Neural progenitor cell (in vitro differentiated cells): ENCODE measurements at places on chromosomes 7 and 10.

GRCh38 chr10:76197293-76197692, 765.9 kb downstream of the LRMDA start:
- no peak for DNase-seq

GRCh38 chr10:19623321-19623720, 192.9 kb upstream of the PLXDC2 start:
- DNase-seq = no peak

DNA sequence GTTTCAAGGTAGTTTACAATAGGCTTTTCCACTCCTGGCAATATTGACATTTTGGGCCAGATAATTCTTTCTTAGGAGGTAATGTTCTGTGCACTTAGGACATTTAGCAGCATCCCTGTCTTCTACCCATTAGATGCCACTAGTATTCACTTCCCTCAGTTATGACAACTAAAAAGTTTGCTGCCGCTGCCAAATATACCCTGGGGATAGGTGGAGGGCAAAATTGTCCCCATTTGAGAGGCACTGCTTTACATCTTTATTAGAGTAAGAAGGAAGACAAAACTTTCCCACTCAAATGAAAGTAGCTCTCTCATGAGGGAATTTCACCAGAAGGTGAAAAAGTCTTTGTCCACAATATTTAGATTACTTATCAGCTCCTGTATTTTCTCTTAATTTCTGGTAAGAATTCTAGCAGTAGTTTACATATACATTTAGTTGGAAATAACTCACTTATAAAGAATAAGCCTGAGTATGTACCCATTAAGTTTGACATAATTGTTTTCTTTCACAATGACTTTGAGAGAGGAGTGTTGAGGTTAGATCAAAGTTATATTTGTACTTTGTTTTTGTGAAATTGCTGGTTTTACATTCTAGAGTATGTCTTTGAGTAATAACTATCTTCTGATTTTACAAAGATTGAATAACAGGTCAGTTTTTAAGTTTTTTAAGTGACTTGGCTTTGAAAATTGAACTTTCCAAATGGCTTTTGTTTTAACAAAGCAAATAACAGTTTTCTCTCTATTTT, 46.0 kb downstream of the HELLS start:
- DNase-seq = no peak

DNA sequence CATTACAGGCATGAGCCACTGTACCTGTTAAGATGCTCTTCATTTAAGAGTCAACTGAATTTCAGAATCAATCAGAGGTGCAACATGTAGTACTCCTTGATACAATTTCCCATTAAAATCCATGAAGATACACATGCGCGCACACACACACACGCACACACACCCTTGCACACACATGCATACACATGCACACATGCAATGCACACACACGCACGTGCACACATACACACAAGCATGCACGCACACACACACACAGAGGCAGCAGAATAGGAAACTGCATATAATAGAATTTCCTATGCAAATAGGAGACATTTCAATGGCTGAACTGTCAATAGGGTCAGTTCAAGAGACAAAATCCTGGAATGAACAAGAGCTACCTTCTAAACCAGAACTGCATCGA, 192.6 kb downstream of the CALN1 start:
- DNase-seq = no peak

DNA sequence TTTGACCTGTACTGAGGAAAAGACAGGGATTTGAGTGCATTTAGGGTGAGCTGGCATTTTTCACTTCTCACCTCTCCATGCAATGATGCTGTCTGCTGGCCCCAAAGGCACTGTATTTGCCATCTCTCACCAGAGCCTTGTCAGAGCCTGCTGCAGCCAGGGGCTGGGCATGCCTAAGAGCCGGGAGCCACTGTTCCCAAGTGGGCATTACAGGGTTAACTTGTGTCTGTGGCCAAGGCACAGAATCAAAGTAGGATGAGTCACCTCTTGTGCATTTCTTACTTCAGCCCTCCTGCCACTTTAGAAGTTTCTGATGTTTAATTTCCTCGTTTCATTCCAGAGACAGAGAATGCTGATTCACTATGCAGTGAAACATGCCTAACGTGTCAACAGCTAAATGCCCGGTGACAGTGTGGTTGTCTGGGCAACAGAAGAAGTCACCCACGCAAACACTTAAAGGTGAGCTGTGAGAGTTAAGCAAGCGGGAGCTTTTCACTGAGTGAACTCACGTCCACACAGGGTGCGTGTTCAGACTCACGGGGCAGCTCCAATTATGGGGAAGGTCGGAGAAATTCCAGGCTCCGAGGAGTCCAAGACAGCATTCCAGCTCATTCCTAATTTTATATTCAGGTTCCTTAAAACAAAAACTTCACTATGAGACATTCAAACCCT, 57.1 kb upstream of the IGFBP3 start:
- peak; percentile 14 for DNase-seq

DNA sequence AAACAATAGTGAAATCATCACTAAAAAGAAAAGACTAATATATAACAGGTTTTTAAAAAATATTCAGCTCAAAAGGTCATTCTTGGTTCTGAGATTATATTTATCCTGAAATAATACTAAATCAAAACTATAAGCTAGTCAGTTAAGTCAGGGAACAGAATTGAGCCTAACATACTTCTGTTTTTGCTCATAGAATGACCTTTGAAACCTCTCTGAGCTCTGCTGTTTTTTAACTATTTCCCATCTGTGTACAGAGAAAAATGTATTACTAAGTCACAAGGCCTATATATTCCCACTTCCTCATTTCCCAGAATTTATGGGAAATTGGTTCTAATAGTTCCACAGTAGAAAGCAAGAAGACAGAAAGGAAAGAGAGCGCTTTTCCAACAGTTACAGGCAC, 346.8 kb upstream of the ETV1 start:
- DNase-seq = no peak

DNA sequence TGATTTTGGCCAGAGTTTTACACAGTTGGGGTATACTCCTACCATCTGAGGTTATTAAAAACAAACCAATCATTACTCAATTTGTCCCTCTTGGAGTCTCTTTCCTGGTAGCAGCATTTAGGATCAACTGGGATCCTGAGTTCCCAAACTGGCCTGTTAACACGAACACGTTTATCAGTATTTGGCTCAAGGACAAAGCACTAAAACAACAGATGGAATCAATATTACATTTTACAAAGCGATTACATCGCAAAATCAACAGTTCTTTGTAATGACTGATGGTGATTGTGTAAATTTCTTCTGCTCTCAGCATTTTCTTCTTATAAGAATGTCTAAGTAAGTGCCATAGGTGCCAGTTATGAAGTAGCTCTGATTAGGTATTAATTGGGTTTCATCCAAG, 582.9 kb upstream of the ANKRD30A start:
- no peak for DNase-seq

DNA sequence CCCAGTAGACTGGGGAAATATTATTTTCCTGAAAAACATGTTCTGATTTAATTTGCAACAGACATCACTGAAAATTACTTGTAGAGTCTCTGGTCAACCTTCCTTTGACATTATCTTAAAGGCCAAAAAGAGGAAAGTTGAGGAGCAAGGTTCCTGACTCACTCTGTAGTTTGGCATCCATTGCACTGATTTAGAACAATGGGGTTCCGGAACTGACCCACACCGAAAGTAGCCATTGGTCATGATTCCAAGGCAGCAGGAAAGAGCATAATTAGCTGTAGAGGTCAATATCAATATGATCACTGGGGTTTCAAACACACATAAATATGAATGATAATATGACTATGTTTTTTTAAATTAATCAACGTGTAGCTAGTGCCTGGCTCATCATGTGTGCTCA, 65.8 kb downstream of the DNMBP start:
- no peak for DNase-seq

- DNase-seq = peak; percentile 3
Measured at GRCh38 chr7:34875481-34875880, 161.8 kb downstream of the DPY19L1 start.

DNA sequence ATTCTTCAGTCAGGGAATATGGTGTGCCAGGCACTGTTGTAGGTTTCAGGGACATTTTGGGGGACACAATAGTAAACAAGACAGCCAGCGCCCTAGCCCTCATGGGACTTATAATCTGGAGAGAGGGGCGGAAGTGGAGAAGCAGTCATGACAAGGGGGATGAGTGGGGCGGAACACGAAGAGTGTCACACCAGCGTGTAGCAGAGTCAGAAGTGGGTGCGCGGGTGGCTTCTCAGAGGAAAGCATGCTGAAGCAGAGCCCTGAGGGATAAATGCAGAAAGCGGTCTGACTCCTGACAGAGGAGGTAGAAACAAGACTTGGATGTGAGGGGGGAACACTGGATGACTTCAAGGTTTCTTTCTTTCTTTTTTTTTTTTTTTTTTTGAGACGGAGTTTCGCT, 160.3 kb upstream of the LYZL2 start:
- DNase-seq = no peak

GRCh38 chr10:124308056-124308645, 110.6 kb downstream of the OAT start:
- no peak for DNase-seq

- no peak for DNase-seq
Measured at GRCh38 chr10:75266945-75267344, 31.2 kb upstream of the COMTD1 start.

- no peak for DNase-seq
Measured at GRCh38 chr7:126447984-126448383, 804.8 kb downstream of the GRM8 start.

DNA sequence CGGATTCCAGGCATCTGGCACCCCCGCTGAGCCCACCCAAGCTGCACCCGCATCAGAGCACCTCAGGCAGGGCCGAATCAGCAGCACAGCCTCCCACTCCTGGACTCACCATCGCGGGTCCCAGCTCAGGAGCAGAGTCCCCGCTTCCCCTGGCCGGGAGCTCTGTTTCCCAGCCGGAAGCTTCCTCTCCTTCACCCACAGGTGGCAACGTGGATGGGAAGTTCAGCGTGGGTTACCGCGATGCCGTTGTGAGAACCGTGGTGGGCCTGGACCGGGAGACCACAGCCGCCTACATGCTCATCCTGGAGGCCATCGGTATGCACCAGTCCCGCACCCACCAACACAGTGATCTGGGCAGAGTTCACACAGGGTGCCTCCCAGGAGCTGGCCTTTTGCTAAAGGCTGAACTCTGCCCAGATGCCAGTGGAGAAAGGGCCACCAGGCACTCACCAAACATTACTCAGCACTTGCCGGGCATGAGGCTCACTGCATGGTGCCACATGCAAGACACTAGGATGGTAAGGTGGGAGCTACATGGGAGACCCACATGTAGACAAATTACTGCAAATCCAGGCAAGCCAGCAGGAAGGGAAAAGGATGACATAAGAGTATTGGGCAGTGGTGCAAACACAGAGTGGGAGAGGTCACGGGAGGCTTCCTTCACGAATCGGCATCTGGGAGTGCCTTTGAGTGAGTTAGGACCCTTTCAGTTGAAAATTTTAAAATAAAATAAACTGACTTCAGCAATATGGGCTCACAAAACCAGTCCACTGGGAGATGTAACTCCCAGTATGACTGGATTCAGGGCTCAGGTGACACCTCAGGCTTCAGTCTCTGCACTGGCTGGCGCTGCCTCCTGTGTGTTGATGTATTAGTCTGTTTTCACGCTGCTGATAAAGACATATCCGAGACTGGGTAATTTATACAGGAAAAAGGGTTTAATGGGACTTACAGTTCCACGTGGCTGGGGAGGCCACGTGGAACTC, 10.4 kb downstream of the C10orf105 start:
- DNase-seq = no peak

DNA sequence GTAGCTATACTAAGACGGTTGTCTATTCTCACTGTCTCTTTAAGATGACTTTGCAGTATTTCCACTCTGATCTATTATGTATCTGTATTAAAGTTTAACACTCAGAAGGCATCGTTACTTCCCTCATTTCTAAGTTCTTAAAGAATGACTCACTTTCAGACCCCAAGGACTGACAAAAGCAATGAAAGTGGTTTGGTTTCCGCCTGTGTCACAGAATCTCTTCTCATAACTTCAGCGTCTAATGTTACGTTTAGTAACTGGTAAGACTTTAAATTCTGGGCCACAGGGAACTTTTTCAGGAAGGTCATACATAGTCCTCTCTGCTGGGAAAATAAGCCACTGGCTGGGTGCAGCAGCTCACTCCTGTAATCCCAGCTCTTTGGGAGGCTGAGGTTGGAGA, 892.0 kb upstream of the AUTS2 start:
- no peak for DNase-seq

DNA sequence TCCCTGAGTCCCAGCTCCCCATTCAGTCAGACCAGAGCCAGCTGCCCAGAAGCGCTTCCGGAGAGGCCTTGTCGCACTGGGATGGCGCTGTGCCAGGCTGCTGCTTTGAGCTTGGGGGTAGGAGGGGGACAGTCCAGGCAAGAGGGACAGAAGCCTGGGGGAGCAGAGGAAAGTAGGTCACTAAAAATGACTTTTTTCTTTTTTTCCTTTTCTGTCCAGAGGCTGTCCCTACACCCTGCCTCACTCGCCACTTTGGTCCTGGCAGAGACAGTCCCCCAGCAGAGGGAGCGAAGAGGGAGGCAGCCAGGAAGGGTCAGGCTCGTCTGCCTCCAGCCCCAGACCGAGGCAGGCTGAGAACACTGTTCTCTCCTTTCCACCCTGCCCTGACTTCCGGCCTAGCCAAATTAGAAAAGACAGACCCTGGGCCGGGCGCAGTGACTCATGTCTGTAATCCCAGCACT, 15.8 kb upstream of the TRIM8 start:
- DNase-seq = no peak

GRCh38 chr10:67618116-67618515, 77.9 kb downstream of the CTNNA3 start:
- DNase-seq = no peak

DNA sequence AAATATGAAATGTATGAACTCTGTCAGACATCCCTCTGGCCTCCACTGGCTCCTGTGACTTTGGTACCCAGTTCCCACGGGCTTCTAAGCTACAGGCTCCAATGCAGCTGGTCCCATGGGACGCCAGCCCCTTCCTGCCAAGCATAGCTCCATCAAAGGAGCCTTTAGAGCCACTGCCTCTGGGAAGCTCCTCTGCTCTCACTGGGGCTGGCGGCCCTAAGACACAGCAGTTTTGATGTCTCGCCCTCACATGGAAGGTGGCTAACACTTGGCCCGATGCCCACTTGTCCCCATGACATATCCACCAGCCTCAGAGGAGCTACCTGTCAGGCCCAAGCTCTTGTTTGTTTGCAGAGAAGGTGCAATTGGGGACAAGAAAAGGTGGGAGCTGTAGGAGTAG, 453.7 kb upstream of the LRRN3 start:
- DNase-seq = no peak

GRCh38 chr7:6453734-6454133, 6.0 kb upstream of the DAGLB start:
- no peak for DNase-seq

DNA sequence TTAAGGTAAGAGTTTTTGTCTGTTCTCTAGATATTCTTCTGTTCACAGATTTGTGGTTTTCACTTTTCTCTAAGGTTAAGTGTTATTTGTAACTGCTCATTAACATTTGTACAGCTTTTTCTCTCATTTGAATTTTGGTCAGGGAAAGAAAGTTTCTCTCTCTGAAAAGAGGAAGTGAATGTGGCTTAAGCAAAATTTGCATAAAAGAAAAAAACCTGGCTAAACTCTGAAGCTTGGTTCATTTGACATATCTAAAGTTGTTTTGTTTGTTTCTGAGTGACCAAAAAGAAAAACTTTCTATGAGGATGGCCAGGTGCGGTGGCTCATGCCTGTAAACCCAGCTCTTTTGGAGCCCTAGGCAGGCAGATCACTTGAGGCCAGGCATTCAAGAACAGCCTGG, 22.0 kb upstream of the SLC26A4 start:
- no peak for DNase-seq
